ENCODE measurements at places on chromosomes 5 and 9.

GRCh38 chr5:14486996-14487896, 94.3 kb upstream of the OTULINL start:
- no peak for DNase-seq

- no peak for DNase-seq
Measured at GRCh38 chr9:121842612-121842978, 191.2 kb downstream of the DAB2IP start.

GRCh38 chr5:71663191-71663969, 55.7 kb upstream of the CARTPT start:
- no peak for DNase-seq

GRCh38 chr5:171410181-171410580, 9.3 kb upstream of the FGF18 start:
- DNase-seq = no peak

DNA sequence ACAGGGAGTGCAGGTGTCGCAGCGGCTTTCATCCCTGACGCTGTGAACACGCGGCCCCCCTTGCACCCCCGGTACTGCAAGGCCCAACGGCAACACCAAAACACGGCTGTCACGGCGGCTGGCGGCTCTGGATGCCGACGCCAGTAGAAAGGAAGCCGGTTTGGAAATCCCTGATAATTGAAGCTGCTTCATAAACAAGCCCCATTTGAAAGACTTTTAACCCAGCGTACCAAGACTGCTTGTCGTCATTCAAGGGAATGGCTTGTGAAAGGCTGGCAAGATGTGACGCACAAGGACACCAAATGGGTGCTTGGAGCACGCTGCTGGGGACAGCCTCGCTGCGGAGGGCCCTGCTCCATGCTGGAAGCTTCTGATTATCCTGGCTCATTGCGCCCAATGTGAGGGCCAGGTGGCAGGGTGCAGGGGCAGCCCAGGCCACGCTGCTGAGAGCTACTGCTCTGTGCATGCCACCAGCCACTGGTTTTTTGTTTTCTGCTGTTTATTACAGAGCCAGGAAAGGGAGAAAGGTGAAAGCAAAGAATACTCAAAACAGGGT, 63.1 kb downstream of the GTF3C4 start:
- DNase-seq = no peak

DNA sequence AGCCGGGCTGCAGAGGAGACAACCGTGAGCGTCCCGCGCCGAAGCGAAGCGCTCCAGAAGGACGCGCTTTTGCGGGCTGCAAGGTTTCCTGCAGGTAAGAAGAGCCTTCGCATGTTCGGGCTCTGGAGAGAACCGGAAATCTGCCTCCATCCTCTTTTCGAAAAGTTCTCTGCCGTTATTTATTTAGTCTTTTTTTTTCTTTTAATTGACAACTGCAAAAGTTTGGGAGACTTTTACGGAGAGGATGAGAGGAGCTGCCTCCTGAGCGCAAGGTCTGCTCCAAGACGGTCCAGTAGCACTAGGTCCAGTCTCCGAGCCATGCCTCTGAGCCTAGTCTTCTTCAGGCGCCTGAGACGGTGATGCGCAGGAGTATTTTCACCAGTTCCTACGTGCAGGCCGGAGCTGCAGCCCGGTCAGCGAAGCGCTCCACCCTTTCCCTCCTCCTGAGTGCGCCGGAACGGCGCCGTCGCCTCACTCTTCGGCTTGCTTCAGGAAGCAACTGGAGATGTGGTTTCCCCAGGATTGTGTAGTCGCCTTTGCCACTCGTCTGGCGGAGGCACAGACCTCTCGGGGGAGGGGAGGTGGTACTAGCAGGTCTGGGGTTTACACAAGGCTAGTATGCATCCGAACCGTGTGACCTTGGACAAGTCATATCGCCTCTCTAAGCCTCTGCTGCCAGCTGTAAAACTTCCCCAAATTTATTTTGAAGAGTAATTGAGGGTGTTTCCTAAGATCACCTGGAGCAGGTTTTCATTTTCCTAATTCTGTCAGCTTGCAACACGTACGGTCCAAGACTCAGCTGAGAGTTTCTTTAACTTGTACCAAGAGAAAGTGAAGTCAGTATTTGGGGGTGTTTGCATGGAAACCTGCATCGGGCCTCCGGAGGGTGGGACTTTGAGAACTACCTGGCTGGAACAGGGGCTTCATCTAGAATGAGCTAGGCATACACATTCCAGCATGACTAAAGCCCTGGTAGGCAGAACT, 4.5 kb downstream of the POU4F3 start:
- no peak for DNase-seq

DNA sequence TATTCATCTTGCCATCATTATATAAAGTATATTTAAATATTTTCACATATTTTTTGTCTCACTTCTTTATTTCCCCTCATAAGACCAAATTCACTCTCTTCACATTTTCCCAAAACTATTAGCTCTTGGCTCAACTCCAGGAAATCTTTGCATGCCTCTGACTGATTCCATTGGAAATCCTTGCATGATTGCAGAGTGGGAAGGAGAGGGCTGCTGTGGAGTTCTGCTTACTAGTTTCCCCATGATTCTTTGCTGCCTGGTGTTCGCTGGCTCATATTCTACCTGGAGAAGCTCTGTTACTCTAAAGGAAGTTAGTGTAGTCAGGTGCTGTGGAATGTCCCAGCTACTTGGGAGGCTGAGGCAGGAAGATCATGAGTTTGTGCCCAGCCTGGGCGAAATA, 41.9 kb downstream of the LIX1 start:
- DNase-seq = no peak
